ENCODE measurements at places on chromosomes 13 and 19. TPM values are rescaled to one million over a fixed set of nuclear protein-coding genes. Genes with fewer than 3 reads are reported as not detected.

FFAR3 gene
- not detected for total RNA-seq

LRRC4B gene
- total RNA-seq: 0.07 TPM

TOMM40 gene
- total RNA-seq: 63.0 TPM

OSCAR gene
- 0.24 TPM for total RNA-seq

IFNL1 gene
- total RNA-seq: not detected

ZNF492 gene
- total RNA-seq: not detected

SLITRK6 gene
- total RNA-seq: 1.6 TPM

DNA sequence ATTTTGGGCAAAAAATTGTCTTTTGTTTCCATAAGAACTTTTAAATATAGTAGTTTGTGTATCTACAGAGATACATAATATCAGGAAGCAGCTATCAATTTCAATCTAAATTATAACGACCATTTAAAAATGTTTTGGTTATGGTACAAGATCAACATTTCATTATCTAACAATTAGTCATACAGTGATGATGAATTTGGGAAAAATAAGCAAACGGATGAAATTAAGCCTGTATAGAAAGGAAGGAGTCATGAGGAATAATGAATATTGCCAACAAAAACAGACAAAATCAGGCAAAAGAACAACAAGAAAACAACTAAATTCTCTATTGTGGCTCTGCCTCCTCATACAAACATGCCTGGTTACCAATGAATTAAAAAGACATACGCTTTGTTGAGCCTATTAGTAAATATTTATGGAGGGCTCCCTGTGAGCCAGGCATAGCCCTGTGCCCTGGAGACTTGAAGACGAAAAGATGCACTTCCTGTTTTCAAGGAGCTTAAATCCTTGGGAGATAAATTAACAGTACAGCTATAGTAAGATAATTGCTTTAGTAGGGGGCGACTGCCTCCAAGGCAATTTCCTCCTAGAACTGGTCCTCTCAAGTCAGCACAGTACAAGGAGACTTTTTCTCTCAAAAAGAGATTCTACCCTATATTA is 73.0 kb downstream of the NALCN start:
- DNase-seq: no peak

- no peak for DNase-seq
Measured at GRCh38 chr13:40640845-40641458, 25.5 kb downstream of the FOXO1 start.

DNA sequence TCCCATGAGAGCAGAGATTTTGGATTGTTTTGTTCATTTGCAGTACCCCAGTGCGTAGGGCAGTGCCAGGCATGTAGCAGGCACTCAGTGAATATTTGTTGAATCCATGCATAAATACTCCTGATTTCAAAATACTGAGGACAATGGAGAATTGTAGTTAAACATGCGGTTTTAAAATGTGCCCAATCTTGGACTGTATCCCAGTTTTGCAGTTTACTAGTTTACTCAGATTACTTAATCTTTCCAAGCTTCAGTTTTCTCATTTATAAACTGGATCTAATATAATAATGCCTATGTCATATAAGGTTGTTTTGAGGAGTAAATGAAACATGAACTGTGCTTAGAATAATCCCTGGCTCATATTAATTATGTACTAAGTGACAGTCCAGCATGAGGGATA is 39.0 kb downstream of the RCBTB2 start:
- no peak for DNase-seq

- DNase-seq: peak; percentile 93
Measured at GRCh38 chr13:66665991-66666390, 564.1 kb downstream of the PCDH9 start.

GRCh38 chr13:23797276-23797903 is 91.8 kb downstream of the MIPEP start:
- DNase-seq: no peak

- no peak for DNase-seq
Measured at GRCh38 chr13:101618440-101619187, 166.1 kb downstream of the ITGBL1 start.

DNA sequence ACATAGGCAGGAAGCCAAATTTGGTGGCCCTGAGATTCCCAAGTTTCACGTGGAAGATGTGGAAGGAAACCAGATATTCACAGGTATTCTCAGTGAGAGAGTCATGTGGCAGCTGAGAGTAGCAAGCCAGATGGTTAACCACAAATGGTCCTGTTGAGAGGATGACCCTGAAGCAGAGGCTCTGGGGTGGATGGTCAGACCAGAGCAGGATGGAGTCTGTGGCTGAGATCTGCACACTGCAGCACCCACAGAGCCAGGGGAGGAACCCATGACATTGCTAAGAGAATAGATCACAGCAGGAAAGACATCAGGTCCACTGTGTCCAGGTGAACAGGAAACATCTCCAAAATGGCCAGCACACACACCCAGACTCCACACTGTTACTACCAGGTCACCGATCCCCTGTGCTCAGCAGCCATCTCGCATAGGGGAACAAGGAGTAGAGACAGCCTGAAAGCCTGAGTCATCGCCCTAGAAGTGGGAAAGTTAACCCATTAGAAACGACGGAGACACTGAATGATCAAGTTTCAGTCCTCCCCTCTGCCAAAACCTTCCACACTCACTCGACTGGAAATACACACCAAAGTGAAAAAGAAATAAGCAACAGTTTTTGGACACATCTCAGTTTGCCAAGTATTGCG is 160.0 kb downstream of the RBM26 start:
- DNase-seq: no peak

DNA sequence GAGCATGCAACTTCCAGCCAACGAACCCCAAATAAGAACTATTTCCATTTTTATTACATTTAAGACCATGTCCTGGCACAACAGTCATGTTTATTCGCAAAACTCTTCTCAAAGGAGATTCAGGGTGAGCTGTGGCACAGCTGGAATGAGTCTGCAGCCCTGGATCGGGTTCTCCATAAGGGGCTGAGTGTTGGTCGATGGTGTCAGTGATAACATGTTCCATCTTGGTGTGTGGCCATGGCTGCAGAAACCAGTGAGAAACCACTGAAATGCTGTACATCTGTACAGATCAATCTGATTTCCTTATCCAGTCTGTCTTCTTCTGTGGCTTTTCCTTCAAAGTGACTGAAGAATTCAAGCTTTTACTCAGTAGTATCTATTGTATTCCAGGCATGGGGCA is 15.2 kb downstream of the FAM124A start:
- no peak for DNase-seq

- no peak for DNase-seq
Measured at GRCh38 chr13:42883142-42883541, 101.8 kb downstream of the FAM216B start.

GRCh38 chr13:66532845-66533244 is 697.3 kb downstream of the PCDH9 start:
- DNase-seq: no peak

DNA sequence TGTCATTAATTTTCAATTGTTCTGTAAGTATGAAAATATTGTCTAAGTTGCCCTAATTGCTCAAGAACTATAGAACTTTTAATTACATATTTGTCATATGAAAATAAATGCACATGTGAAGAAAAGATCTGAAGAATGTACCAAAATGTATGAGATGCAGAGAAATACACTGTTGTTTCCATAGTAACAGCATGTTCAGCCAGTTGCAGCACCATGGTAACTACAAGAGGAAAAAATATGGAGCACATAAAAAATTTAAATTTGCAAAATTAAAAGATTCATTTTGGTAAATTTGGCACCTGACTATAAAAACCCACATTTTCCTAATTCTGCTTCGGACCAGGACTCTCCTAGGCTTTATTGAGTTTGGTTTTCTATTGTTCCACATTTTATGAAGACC is 1170.0 kb upstream of the MIR17HG start:
- no peak for DNase-seq

GRCh38 chr13:61695147-61695546 is 279.5 kb upstream of the PCDH20 start:
- no peak for DNase-seq

GRCh38 chr13:80157261-80157932 is 183.5 kb downstream of the SPRY2 start:
- no peak for DNase-seq

DNA sequence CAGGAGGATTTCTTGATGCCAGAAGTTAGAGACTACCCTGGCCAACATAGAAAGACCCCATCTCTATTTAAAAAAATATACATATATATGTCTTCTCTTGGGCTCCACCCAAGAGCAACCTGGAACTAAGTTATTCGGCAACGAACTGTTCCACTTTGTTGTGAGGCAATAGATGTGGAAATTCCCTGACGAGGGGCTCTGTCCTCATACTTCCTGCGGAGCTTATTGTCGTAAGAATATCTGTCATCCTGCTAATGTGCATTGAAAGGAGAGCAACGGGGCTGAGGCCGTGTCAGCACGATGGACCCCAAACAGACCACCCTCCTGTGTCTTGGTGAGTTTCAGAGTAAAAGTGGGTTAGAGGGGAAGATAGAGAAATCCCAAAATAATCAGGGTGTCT is at the start of gene FCAR:
Gene FCAR, plus strand, starts transcription at position 246 of the 400 bp plus-strand sequence. Its CDS starts 55 bp downstream, at position 301.
- no peak for DNase-seq

DNA sequence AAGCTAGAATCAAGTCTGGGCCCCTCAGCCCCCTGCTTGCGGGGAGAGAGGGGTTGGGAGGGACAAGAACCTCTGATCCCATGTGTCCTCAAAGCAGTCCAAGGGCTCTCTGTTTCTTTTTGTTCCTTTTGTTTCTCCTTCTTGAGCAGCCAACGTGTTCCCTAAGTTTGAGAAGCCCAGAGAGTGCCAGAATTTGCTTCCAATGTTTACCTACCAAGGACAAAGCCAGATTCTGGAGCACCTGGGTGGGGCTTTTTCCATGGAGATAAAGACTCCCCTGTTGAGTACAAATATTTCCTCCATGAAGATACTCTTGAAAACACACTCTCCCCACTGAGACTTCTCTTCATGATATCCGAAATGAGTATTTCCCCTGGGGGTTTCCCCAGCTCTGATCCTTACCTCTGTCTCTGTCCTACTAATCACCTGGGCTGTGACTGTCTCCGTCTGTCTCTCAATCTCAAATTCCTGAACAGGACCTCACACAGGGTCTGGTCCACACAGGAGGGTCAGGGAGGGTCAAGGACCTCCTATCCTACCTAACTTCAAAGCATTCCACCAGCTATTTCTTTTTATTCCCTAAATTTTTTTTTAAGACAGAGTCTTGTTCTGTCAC is 27.4 kb downstream of the CD177 start:
- DNase-seq: no peak

GRCh38 chr19:42280815-42281145 is 11.7 kb downstream of the CIC start:
- DNase-seq: peak; percentile 78

DNA sequence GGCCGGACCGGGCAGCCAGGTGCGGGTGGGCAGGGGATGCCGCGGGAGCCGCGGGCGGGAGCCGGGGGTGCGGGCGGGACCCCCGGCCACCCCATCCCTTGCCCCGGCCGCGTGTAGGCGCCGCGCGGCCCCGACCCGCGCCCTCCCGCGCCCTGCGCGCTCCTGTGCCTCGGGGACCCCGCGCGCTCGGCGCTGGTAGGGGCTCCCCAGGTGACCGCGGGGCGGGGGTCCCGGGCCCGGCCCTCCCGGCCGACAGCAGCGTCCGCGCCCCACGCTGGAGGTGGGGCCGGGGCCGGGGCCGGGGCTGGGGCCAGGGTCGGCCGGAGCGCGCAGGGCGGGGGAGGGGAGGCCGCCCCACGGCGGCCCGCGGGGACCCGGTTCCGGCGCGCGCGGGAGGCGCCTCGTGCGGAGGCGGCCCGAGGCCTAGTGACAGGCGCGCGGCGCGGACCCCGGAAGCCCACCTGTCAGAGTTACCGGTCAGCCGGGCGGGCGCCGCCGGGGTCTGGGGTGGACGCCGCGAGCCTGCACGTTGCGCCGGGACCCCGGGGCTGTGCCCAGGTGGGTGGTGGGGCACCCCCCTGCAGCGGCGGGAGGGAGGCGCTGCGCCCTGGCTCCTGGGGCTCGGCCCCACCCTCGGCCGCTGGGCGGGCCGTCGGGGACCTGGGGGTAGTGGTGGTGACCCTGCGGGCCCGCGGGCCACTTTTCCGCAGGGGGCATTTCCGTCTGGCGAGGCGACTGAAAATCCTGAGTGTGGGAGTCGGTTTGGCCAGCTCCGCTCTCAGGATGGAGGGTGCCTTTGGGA is 518 bp downstream of the TFDP1 start:
- no peak for DNase-seq

GRCh38 chr19:18502246-18502637 is 19.6 kb downstream of the ELL start:
- DNase-seq: no peak

- peak; percentile 79 for DNase-seq
Measured at GRCh38 chr19:45508861-45509691, 1.8 kb downstream of the VASP start.

GRCh38 chr19:52391135-52391534 is 6.5 kb upstream of the ZNF528 start:
- DNase-seq: no peak

DNA sequence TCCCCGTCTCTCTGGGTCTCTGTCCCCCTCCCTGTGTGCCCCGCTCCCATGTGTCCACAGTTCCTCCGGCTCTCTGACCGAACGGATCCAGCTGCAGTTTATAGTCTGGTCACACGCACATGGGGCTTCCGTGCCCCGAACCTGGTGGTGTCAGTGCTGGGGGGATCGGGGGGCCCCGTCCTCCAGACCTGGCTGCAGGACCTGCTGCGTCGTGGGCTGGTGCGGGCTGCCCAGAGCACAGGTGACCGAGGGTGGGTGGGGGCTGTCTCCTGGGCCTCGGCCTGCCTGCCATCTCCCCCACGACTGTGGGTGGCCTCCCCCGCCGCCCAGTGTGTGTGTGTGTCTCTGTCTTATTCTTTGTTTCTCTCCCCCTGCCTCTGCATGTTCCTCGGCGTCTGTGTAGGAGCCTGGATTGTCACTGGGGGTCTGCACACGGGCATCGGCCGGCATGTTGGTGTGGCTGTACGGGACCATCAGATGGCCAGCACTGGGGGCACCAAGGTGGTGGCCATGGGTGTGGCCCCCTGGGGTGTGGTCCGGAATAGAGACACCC is 10.3 kb downstream of the TRPM4 start:
- no peak for DNase-seq

DNA sequence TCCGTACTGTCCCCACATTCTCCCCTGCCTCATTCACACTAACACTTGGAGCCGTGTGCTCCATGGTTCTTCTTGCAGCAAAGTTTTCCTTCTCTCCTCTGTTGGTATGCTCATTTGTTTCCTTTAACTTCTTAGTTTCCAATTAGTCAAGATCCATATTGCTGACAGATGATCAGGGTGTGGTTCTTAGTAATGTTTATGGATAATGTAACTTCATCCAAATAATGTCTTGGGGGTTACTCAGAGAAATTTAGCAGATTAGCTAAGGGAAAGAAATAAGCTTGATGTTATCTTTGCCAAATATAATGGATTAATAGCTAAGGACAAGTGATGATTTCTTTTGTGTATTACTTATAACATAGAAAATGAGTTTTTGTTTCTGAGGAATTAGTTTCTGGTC is 174.4 kb downstream of the NUFIP1 start:
- DNase-seq: no peak

- DNase-seq: no peak
Measured at GRCh38 chr19:4839192-4839591, 7.7 kb upstream of the TICAM1 start.

DNA sequence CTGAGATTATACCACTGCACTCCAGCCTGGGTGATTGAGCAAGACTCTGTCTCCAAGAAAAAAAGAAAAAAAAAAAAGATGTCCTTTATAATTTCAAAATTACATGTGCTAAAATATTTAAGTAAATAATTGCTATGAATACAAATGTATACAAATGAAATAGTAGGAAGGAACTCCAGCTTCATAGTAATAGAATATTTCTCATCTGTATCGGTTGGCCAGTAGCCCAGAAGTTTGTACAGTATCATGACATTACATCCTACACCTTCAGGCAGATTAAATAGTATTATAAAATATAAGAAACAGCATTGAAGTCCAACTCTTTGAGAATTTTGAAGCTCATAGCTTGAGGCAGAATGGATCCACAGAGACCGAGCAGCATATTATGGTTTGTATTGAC is 36.5 kb upstream of the CLDN10 start:
- no peak for DNase-seq

All from adrenal gland (tissue), 19 donors.